DMS79 treated with DMSO at 0.1 percent for 48 hours (cell line): ENCODE measurements at places on chromosomes 7 and 10.

DNA sequence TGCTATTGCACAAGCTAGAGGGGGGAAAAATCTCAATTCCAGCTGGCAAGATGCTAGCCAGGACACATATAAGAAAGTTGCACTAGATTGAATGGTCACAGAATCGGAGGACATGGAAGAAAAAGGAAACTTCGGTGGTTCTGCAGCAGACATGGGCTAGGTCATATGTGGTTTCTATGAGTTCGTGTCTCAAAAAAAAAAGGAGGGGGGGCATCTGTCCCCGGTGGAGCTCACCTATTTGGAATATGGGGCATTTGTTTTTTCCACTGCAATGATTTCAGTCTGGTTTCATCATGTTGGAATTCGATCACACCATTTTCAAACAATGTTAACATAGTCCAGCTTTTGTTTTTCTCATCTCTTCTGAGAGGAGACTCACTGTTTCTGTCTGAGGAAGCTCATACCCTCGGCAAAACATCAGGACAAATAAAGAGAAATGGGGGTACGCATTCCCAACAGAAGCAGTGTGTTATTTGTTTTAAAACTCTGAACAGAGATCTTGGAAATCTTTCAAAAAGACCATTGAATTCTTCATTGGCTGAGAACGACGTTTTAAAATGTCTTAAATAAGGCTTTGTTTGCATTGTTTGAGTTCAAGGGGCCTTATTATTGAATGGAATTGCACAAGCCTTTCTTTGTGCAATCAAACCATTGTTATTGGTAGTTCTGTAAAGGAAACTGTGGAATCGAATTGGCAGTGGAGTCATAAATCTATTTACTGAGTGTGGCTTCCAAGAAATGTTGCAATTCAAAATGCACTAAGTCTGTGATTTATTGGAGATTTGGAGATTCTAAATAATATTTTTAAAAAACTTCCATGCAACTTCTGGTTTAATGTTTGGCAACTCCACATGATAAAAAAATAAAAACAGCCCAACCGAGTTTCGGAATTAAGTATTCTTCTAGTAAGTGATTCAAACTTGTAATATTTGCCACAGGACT, 173.2 kb downstream of the RTKN2 start:
- DNase-seq, result no peak

DNA sequence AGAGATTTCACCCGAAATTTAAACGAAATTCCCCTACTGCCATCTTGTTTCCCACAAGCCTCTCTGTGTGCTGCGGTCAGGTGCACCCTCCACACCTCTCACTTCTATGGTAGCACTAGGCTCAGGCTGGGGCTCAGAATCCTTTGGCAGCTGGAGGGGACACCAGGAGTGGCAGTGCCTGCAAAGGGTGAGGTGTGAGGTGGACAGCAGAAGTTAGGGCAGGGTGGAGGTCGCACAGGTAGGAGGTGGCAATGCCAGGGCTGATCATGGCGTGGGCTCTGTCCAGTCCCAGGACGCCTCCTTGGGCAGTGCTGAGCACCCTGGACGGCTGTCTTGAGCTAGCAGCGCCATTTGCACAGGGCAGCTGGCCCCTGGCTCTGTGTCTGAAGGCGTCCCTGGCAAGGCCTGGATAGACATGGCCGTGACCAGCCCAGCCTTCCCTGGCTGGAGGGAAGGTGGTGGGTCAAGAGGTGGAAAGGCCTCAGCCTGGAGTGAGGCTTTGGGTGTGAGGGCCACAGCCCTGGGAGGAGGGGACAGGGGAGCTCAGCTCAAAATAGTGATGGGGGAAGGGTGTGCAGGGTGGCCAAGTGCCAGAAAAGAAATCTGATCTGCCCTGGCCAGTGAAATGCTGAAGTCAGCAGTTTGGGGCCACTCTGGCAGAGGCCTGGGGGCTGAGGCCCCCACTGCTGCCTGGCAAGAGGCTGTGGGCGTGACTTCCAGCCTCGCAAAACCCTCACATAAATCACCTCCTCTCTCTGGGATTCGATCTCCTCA, 40.0 kb downstream of the ZCCHC24 start:
- DNase-seq, result peak; percentile 29

DNA sequence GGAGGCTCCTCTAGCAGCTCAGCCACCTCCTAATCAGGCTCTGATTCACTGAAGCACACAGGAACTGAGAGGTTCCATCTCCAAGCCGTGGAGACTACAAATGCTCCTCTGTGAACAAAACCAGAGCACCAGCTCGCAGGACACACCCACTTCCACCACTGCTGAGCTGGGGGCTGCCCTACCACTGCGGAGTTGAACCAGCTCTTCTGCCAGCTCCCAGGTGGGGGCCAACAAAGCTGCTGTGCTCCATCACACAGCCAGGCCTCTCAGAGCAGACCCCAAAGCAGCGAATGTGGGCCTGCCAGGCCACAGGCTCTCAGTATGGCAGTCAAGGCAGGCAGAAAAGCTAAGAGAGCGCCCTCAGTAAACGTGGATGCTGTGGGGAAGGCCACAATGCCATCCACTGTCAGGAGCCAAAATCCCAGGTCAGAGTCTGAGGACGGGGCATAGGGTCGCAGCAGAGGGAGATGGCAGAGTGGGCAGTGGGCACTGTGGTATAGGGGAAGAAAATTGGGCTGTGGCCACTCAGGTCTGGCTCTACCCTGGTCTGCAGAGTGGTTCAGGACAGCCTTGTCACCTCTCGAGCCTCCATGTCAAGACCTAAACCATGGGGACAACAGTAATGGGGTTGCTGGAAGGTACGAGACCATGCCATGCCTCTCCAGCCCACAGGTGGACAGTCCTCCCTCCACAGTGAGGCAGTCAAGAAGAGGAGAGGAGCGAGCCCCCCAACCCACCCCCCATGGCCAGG, 82.1 kb downstream of the GRID1 start:
- DNase-seq, result no peak

DNA sequence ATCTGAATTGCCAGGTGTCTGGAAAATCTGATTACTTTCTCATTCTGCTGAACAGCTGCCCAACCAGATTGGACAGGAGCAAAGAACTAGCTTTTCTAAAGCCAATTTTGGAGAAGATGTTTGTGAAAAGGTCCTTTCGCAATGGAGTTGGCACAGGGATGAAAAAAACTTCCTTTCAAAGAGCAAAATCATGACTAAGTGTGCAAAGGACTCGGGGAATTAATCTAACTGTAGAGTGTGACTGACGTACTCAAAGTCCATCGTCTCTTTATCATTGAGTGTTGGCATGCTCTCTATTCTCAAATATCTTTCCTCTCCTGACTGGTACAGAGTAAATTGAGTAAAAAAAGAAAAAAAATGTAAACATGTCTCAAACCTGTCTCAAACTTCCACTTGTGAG, 3.3 kb downstream of the NPS start:
- DNase-seq, result no peak

- no peak for DNase-seq
Observed at GRCh38 chr10:80132299-80133139, at the start of gene PLAC9. PLAC9 (plus strand) TSS chr10:80132730; CDS start chr10:80132763, 33 bp downstream.

DNA sequence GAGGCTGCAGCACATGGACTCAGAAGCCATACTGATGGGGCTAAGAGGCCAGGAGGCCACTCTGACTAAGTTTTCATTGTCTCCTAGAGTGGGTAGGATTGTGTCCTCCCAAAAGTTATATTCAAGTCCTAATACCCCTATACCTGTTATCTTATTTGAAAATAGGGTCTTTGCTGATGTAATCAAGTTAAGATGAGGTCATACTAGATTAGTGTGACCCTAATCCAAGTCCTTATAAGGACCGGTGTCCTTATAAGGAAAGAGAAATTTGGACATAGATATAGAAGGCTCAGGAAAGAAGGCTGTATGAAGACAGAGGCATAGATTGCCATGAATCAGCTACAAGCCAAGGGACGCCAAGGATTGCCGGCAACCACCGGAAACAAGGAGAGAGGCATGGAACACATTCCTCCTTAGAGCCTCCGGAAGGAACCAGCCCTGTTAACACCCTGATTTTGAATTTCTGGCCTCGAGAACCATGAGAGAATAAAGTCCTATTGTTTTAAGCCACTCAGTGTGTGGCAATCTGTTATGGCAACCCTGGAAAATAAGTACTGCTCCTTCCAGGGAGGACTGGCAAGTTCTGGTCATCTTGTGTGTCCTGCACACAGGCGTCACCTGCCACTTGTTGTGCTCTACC, 157.0 kb downstream of the EMX2 start:
- DNase-seq, result no peak

- DNase-seq, result no peak
Observed at GRCh38 chr10:83037653-83038052, 1101.7 kb upstream of the GHITM start.

DNA sequence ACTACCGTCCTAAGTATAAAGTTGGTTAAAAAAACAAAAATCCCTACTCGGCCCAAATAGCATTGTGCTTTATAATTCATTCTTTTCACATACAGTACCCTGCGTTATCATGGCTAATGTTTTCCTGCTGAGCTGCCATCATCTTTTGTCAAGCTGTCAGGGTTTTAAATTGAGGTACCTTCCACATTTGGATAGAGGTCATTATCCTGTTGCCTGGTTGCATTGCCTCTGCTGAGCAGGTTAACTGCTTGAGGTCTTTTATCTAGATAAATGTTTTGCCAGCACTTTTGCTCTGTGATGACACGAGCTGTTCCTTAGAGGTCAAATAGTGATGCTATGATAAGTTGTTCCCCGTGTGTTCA, 94.4 kb upstream of the FZD1 start:
- DNase-seq, result no peak

GRCh38 chr10:44310762-44311562, 73.9 kb downstream of the CXCL12 start:
- DNase-seq, result no peak

GRCh38 chr7:45088146-45088701, 545 bp downstream of the NACAD start:
- no peak for DNase-seq

DNA sequence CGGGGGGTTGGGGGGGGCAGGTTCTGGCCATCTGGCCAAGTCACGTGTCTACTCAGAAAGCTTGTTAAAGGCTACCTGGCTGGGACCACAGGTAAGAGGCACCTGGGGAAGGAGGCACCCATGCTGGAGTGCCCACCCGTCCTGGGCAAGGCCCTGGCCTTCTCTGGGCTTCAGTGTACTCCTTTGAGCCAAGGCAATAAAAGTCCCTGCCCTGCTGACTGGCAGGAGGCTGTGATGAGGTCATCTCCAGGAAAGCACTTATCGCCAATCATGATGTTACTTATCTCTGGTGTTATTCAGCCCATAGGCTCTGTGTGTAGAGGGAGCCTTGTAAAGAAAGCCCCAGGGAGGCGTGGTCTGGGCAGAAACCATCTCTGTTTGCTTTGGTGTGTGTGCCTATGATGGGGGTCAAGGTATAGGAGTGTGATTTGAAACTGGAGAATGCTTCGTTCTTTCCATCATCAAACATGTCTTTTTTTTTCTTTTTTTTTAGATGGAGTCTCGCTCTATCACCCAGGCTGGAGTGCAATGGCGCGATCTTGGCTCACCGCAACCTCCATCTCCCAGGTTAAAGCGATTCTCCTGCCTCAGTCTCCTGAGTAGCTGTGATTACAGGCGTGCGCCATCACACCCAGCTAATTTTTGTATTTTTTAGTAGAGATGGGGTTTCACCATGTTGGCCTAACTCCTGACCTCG, 2.5 kb upstream of the CLDN4 start:
- DNase-seq, result peak; percentile 97

- DNase-seq, result peak; percentile 2
Observed at GRCh38 chr7:33707427-33707826, 197.9 kb upstream of the BMPER start.

GRCh38 chr10:10658172-10658785, 359.4 kb upstream of the CELF2 start:
- DNase-seq, result no peak

DNA sequence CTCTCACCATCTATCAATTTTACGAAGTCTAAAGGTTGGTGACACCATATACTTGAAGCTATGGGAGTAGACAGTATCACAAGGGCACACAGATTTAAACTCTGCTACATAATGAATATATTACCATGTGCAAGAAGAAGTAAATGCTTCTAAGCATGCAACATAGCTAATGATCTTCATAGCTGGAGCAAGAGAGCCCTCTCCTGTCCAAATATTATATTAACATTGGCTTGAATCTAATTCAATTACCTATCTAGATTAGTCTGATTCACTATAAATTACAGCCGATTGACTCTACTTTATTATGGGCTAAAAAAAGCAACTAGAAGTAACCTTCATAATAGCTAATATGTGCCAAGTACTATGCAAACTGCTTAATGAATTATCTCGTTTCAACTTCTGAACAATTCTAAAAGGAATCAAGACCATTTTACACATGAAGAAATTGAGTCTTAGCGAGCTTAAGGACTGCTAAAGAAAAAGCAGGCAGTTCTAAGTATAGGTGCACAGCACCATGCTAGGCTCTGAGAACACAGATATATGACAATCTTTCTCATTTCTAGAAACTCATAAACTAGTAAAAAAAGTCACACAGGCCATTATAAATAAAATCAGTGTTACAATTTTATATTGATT, 21.9 kb downstream of the FRA10AC1 start:
- peak; percentile 1 for DNase-seq

- DNase-seq, result peak; percentile 25
Observed at GRCh38 chr10:22316286-22317075, at the start of gene COMMD3. COMMD3 (plus strand) TSS chr10:22316388; CDS start chr10:22316418, 30 bp downstream.

GRCh38 chr10:5645375-5645774, 21.0 kb downstream of the ASB13 start:
- DNase-seq, result no peak

DNA sequence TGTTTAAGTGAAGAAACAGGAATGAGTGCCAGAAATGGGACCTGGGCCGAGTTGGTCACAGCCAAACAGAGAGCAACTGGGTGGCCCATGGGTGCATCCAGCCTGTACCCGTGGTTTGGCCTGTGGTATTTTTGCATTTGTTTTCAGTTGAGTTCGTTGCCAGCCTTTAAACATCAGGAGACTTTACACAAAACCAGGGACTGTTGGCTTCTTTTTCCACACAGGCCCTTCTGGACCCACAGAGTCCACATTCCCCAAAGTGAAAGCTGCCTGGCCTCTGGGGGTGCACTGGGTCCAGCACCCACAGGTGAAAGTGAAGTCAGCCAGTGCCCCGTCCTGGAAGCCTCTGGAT, 54.1 kb upstream of the TNS3 start:
- DNase-seq, result no peak

- no peak for DNase-seq
Observed at GRCh38 chr7:91866599-91867148, 13.8 kb downstream of the MTERF1 start.

DNA sequence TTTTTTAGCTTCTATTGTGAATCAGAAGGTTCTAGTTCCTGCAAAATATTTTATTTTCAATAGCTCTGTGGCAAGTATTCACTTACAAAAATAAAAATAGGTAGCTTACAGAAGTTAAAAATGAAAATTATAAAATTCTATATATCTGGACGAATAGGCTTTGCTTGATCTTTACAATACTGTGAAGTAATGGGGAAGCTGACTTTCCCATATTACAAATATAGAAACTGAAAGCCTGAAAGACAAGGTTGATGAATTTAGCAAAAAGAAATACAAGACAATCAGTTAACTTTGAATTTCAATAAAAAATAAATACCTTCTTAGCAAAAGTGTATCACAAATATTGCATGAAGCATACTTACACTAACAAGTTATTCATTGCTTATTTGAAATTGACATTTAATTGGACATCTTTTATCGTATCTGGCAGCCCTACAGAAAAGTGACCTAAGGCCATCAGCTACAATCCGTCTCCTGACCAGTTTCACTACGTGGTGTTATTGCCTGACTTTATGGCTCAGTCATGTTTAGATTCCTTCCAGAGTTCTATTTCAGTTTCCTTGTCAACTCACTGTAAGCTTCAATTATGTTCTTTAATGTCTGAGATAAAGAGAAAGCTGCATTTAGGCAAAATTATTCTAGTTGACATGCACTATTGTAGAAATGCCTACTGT, 310.5 kb upstream of the HGF start:
- DNase-seq, result no peak
